ENCODE measurements at places on chromosomes 12 and 14. TPM values are rescaled to one million over a fixed set of nuclear protein-coding genes. Genes with fewer than 3 reads are reported as not detected.

DNA sequence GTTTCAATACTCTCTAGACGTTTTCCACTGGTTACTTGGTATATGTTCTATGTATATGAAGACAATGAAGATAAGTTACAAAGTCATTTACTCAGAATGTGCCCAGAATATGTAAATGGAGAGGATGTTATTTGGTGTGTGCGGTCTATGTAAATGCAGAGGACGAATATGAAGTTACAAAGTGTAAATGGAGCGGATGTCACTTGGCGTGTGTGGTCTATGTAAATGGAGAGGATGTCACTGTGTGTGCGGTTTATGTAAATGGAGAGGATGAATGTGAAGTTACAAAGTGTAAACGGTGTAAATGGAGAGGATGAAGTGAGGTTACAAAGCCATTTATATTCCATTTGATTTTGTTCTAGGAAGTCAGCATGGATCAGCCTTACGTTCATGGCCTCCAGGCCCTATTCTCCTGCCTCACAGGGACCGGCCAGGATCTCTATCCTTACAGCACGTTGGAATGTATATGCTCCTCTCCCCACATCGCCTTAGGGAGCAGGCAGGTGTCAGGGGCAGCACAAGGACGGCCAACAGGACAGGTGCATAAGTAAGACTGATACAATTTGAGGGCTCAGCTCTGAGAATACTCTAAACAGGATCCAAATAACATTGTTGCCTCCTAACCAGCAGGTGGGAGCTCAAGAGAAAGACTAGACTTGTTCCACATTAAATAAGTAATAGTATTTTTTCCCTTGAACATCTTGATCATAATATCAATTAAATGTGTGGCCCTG, 42.4 kb downstream of the GLRX5 start:
- no peak for DNase-seq

DNA sequence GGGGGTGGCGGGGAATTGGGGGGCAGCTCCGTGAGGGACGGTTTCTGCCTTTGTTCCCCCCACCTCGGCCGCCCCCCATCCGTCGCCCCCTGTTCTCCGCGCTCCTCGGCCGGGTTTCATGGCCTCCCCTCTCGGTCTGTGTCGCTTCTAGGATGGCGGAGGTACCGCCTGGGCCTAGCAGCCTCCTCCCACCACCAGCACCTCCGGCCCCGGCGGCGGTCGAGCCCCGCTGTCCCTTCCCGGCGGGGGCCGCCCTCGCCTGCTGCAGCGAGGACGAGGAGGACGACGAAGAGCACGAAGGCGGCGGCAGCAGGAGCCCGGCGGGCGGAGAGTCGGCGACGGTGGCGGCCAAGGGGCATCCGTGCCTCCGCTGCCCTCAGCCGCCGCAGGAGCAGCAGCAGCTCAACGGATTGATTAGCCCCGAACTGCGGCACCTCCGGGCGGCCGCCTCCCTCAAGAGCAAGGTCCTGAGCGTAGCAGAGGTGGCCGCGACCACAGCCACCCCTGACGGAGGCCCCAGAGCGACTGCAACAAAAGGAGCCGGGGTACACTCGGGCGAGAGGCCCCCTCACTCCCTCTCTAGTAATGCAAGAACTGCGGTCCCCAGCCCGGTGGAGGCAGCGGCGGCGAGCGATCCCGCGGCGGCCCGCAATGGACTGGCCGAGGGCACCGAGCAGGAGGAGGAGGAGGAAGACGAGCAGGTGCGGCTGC, 575 bp downstream of the NAA30 start:
- DNase-seq = peak; percentile 22

DNA sequence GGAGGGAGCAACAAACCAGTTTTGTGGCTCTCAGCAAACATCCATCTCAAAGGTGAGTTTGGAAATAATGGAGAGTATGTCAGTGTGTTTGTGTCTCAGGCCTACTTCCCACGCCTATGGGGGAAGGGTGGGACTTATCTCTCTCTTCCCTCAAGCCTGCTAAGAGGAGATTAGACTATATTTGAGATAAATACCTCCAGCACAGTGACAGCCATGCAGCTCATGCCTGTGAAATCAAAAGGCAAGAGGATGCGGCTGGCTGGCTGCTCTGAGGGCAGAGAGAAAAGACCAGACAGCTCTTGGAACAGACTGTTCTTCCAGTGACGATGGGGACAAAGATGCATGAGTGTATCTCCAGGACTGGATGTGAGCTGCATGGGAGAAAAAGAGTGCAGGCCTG, 14.7 kb upstream of the POC1B start:
- no peak for DNase-seq

DNA sequence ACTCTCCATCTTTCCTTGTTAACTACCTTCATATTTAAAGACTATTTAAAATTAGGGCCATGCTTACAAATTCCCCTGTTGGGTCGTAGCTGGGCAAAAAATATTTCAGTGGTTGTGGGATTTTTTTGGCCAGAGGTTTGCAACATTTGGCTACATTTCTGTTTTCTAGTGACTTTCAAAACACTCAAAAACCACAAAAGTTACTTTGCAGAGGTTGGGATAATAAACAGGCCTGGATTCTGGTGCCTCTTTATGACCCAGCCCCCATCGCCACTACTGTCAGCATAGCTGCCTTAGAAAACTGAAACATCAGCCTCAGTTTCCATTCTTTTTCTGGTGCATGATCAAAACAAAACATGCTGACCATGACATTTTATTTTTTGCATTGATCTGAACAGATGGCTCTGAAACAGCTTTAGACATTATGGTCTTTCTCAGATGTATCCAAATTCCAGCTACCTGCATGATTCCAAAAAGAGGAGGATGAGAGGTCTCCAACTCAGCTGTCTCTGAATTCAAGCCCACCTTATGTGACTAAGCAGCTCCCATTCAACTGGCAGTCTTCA, 5.2 kb downstream of the DPF3 start:
- DNase-seq = no peak

DNA sequence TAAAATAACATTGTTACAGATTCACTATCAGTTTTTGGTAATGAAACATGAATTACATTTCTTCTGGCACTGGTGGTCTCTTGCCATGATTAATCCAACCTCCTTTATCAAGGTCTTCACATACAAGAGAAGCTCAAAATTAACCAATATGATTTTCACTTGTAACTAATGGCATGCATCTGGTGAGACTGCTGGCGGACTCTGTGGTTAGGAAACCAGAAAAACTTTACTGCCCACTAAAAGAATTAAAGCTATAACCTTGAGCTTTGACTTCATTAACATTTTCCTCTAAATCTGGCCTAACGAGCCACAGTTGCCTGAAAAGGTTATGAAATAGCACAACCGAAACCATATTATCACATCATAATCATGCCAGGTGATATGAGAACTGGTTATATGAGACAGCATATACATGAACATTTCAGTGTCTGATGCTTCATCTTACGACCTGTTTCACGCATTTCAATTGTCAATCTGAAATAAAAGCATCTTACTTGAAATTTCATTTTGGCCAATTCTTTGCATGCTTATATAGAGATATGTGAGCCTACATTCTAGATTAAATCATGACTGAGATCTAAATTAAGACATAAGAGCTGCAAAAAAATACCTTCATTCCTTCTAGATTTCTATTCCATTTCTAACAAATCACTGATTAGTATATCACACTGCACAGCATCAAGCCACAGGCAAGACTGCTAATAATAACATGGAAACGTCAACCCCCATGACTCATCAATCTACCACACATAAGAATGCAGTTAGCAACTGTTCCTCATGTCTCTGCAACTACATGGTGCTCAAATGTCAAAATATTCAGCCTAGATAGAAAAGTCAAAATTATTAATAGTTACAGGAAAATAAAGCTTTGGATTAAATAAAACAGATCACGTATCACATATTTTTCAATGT, 89.3 kb downstream of the OSBPL8 start:
- peak; percentile 37 for DNase-seq

Gene PLEKHG7
- not detected for total RNA-seq

Gene CDH24
- total RNA-seq = 1.9 TPM

Gene WNT1
- total RNA-seq = not detected

GRCh38 chr12:43914391-43914790, 78.5 kb downstream of the TMEM117 start:
- DNase-seq = no peak

- DNase-seq = no peak
Measured at GRCh38 chr14:61188196-61188595, 92.9 kb downstream of the TMEM30B start.

DNA sequence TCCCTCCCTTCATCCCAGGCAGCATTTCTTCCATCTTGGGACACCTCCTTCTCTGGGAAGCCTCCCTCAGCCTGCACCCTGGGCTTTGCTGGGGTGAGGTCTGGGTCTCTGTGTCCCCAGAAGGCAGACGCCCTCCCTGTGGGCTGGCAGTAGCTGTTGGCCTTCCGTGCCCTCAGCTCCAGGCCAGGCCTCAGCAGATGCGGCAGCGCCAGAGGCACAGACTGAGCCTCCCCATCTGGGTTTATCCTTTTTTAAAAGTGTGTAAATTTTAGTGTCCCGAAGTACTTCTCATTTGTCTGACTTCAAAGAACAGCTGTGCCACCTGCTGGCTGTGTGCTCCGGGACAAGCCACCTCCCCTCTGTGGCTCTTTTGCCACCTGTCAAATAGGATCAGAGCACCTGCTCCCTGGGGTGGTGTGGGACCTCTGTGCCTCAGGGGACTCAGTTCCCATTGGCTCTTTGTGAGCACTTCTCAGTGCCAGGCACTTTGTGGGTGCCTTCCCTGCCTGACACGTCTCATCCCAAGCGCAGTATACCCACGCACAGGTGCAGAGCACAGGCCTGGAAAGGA, 11.1 kb downstream of the EXOC3L4 start:
- DNase-seq = no peak

GRCh38 chr14:71586131-71586897, 345.9 kb upstream of the RGS6 start:
- DNase-seq = no peak

DNA sequence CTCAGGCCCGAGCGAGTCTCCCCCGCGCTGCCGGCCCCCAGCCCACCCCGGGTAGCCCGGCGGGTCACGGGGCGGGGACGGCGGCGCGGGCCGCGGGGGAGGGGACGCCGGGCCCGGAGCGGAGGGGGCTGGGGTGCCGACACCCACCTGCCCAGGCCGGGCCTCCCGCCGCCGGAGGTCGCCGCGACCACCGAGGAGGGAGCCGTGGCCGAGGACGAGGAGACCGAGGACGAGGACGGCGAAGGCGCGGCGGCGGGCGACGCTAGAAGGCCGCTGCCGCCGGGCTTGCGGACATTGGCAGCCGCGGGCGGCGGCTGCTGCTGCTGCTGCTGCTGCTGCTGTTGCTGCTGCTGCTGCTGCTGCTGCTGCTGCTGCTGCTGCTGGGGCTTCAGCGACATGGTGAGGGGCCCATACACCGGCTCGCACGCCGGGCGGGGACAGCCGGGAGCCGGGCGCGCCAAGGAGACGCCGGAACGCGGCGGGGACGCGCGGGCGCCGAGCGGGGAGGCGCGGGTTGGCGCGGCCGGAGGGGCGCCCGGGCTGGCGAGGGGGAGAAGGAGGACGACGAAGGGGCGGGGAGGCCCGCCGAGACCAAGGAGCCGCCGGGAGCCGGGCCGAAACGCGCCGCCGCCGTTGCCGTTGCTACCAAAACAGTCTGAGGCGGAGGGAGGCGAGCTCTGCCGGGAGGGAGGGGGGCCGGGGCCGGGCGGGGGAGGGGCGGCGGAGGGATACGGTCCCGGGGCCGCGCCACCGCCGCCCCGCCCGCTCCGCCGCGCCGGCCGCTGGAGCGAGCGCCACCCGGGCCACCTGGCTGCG, at the start of gene ATXN2:
Gene ATXN2 (minus strand): TSS at position 679 of the 816 bp plus-strand sequence. CDS start 281 bp downstream, at position 398.
- peak; percentile 69 for DNase-seq

DNA sequence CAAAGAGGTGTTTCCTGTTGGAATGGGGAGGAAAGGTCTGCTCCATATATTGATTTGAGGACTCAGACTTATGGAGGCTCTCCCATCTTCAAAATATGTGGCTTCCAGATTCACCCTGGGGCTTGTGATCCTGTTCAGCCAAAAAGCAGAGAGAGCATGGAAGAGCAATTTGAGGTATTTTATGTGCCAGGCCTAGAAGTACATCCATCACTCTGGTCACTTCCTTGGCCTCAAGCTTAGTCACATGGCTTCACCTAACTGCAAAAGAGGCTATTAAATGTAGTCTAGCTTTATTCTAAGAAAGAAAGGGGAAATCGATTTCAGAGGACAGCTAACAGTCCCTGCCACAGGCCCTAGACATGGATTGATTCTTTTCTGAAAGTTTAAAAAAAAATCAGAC, 86.2 kb downstream of the C12orf50 start:
- no peak for DNase-seq

Gene PAX9
- total RNA-seq = 0.99 TPM

- no peak for DNase-seq
Measured at GRCh38 chr12:131386781-131387180, 324.1 kb upstream of the SFSWAP start.

All from MG63 (cell line).